KG1 (cell line): ENCODE measurements at places on chromosomes 16 and 17.

DNA sequence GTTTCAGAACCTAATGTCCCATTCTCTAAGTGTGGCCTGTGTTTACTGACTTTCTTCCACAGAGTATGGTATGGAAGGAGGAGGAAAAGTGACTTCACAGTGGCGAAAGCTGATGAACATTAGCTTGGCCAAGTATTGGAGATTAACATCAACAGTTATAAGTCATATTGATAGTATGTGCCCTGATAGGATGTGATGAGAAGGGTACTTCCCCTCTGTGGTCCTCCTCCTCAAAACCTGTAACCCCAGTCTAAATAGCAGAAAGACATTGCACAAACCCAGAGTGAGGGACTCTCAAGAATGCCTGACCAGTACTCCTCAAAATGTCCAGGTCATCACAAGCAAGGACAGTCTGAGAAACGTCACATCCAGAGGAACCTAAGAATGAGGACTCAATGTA is 73.1 kb downstream of the CLEC16A start:
- no peak for DNase-seq

DNA sequence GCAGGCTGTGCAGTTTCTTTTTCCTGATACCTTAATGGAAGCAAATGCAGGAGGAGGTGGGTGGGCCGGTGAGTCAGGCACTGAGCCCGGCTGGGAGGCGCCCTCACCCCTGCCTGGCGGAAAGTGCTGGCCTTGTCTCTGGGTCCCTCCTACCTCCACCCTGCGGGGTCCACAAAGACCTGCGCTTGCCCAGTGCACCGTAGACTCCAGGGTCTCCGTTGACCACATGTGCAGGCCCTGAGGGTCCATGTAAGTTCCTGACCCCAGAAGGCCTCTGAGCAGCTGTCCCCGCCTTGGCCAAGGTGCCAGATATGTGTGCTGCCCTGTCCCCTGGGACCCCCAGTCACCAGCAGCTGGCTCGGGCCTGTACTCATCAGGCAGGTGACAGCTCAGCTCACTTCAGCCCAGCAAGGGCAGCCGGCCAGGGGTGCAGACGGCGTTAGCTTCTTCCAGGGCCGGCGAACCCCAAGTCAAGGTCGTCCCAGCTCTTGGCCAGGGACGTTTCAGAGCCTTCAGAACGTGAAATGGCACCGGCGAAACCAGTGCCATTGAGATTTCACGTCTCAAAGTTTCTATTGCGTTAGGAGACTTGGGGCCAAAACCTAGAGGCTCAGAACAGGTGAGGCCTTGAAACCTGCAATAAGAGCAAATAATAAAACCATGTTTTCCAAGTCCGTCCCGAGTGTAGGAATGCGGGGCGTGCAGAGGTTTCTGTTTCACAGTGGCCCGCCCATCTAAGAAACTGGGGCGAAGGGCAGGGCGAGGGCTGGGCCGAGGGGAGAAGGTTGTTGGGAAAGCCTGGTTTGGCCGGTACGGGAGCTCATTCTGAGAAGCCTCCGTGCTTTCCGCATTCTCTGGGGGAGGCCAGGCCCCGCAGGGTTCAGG is 12.1 kb downstream of the METRNL start:
- no peak for DNase-seq

DNA sequence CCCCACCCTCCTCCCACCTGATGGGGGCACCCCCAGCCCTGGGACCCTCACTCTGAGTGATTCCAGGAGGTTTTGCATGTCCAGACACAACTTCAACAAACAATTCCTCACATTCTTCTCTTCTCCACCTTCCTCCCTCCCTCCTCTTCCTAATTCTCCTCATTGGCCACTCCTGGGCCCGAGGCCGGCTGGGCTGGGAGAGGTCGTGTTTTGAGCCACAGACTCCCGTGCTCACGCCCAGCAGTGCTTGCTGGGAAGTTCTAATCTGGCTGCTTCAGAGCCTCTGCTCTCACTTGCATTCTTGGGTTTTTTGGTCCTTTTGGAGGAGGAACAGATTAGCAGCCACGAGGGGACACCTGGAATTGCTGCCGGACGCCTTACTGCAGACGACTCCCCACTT is 157.0 kb downstream of the NTN1 start:
- DNase-seq: no peak

GRCh38 chr17:27956601-27957445 is 63.7 kb upstream of the LYRM9 start:
- no peak for DNase-seq

- no peak for DNase-seq
These were observed 22.8 kb downstream of the IRX5 start for GRCh38 chr16:54953461-54953860.

- DNase-seq: no peak
These were observed 32.3 kb downstream of the CHD9 start for GRCh38 chr16:53087101-53087500.

- DNase-seq: no peak
These were observed 26.9 kb downstream of the RND2 start for GRCh38 chr17:43051969-43052368.

- no peak for DNase-seq
These were observed 199.1 kb upstream of the GSE1 start for GRCh38 chr16:85413691-85414663.

- no peak for DNase-seq
These were observed 18.2 kb upstream of the RBFOX3 start for GRCh38 chr17:79628861-79629547.

- DNase-seq: no peak
These were observed 55.6 kb downstream of the CYLD start for GRCh38 chr16:50797456-50797855.

DNA sequence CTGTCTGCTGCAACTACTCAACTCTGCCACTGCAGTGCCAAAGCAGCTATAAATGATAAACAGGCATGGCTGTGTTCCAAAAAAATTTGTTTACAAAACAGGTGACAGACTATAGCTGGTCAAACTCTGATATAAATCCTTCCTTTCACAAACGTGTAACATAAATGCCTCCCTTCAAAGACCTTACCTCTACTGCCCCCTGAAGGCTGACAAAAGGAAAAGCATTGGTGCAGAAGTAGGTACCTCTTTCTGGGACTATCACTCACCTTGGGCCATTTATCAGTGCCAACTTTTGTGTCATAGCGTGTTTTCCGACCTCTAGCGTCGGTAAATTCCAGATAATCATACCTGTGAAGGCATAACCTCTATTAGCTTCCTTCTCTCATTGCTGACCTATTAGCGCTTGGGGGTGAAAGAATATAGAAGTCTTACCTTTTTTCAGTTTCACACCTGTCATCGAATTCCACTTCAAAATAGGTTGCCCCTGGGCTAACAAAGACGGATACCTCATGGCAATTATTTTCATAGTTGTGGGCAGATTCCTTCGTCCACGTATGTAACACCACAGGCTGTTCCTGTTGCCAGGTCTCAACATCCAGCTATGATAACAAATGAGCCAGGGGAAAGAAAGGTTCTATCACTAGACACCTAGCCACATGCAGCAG is 67.9 kb downstream of the ZZEF1 start:
- DNase-seq: peak; percentile 0

DNA sequence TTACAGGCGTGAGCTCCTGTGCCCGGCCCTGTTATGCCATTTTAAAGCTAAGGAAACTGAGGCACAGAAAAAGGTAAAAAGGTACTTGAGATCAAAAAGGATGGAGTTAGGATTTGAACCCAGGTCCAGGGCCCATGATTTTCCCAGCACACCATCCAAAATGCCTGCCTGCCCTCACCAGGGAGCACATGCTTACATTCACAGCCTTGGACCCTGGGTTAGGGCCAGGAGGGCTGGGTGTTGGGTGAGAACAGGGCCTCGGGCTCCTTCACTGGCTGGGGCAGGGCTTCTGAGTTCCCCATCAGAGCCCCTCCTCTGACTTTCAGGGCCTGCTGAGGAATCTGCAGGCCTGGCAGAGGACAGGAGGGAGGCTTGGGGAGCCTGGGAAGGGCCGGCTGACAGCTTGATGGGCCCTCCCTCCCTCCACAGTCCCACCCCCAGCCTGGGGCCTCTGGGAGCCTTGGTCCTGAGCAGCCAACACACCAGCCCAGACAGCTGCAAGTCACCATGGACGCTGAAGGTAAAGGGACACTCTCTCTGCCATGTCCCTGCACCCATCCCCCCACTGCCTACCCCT is at the start of gene QPRT:
Gene QPRT, plus strand, starts transcription at position 490 of the 577 bp plus-strand sequence. Its CDS starts 18 bp downstream, at position 508.
- peak; percentile 72 for DNase-seq

- no peak for DNase-seq
These were observed 13.0 kb downstream of the PCTP start for GRCh38 chr17:55763856-55764255.

- DNase-seq: no peak
These were observed 3.5 kb upstream of the DPEP2NB start for GRCh38 chr16:68019167-68019680.

DNA sequence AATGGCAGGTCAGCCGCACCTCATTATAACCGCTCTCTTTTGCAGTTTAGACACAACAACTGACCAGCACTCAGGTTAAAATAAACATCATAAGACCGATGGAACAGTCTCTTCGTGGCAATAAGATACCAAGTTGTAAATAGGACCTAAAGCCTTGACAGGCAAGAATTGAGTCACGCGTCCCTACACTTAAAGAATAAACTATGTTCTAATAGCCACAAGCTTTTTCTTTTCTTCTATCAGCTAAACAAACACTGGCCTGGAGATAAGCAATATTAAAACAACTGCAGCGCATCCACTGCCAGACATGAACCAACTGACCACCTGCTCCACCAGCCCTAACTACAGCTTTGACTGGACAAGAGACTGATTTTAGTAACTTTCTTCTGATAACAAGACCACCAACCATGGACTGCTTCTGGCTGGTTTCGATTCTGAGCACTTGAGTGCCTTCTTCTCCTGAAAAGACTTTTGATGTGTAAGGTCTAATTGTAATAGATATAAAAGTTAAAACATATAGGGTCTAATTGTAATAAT is 17.5 kb downstream of the SLFN12L start:
- no peak for DNase-seq

GRCh38 chr16:81616321-81617020 is 162.6 kb upstream of the PLCG2 start:
- no peak for DNase-seq

DNA sequence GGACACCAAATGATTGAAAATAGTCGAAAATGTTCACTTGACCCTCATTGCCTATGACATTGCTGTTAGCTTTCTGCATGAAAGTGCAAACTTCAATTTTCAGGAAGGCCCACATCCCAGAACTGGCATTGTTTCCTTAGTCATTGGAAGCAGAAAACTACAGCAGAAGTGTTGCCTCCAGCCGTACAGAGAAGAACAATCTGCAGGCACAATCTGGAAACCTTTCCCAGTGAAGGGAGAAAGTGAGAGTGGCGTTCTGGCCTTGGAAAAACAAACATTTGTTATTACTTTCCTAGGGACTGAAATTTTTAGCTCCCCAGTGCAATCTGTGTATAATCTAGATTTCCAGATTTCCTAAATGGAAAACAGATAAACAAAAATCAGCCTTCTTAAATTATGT is 529.5 kb upstream of the RBFOX1 start:
- DNase-seq: no peak
